ENCODE measurements at places on chromosomes 1 and 21.

- DNase-seq: no peak
Observed at GRCh38 chr1:33123266-33123665, 42.3 kb downstream of the AZIN2 start.

DNA sequence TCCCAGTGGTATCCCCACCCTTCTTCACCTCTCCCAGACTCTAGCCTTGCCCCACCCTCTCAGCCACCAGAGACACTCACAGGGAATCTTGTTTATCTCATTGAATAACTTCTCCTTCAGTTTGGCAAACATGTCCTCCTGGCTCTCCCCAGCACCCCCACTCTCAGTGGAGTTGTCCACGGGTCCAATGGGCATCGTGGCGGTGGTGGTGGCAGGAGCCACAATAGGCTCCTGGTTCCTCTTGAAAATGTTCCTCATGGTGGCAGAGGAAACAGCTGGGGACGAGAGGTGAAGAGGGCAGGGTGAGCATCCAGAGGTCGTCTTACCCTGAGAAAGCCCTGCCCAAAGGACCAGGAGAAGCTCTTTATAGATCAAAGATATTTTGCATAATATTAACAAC lies 104.7 kb downstream of the SYT2 start:
- no peak for DNase-seq

- no peak for DNase-seq
Observed at GRCh38 chr1:203929741-203930309, 68.4 kb downstream of the SNRPE start.

DNA sequence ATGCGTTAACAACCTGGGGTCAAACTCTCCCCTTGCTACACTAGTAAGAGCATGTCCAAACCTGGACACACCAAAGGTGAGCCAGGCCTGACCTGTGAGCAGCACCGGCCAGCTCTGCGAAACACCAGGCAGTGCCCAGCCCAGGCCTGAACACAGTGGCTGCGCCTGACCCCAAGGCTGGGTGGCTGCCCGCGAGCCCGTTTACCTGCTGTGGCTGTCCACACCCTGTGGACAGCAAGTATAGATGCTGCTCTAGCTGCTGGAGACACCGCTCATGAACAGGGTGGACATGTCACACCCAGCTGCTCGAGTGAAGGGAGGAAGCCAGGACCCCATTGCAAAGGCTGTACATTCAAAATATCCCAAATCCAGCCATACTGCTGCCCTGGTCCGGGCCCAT lies 7.6 kb upstream of the CCDC27 start:
- no peak for DNase-seq

DNA sequence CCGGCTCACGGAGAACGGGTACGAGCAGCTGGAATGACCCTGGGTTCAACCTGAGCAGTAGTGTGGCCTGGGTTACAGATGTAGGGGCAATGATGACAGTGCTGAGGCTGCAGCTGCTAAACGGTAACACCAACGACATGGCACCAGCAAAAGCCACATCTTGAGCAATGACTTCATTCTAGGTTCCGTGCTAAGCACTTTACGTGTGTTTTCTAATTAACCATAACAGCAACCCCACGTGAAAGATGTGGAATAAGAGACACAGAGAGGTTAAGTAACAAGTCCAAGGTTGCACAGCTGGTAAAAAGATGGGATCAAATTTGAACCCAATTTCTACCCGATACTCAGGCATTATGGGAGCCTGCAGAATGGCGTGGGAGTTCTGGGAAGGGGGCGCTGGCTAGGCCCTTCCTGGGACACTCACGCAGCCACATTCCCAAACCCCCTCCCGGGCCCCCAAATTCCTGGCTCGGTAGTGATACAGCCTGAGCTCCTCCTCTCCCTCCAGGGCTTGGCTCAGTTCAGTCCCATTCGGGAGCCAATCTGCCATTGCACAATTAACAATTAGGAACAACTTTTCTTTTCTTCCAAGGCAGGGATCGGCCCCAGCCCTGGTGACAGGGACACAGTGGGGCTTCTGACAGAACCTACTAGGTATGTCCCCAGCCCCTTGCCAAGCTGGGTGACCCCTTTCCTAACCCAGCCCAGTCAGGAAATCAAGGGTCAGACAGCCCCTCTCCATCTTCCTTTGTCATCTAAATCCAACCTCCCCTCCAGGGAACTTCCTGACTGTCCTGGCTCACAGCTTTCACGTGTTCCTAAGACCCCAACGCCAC lies 23.8 kb upstream of the ECE1 start:
- no peak for DNase-seq

GRCh38 chr1:155052439-155053395 lies 1.6 kb downstream of the ADAM15 start:
- peak; percentile 73 for DNase-seq

- peak; percentile 72 for DNase-seq
Observed at GRCh38 chr21:38282921-38283320, 26.1 kb downstream of the KCNJ15 start.

DNA sequence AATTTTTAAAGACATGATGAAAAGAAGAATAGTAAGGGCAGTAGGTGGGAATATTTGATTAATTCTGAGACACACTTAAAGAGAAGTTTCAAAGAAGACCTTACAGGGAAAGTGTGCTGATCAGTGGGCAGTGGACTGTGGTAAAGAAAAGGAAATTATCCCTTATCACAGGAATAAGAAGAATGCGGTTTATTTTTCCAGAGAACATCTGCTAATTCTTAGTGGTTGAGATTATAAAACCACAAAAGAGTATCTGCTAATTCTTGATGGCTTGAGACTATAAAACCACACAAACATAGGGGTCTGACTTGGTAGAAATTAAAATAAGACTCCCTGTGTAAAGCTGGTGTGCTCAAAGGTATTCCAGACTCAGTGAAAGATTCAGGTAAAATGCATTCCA lies 60.0 kb upstream of the KCTD3 start:
- peak; percentile 54 for DNase-seq

DNA sequence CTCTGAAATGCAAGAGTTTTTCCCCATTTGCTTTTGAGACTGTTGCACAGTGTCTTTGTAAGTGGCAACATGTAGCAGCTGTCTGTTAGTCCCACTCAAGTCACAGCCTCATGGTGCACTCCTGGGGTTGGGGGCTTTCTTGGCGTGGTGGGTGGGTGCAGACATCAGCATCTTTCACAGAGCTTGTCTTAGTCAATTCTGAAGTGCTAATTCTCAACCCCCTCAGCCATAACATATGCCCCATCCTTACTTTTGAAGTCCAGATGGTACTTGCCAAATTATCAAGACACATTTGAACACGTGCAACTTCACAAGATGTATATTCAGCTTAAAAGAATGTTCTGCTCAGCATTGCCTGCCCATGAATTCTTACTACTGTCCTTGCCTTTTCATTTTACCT lies 87.1 kb downstream of the VCAM1 start:
- no peak for DNase-seq

DNA sequence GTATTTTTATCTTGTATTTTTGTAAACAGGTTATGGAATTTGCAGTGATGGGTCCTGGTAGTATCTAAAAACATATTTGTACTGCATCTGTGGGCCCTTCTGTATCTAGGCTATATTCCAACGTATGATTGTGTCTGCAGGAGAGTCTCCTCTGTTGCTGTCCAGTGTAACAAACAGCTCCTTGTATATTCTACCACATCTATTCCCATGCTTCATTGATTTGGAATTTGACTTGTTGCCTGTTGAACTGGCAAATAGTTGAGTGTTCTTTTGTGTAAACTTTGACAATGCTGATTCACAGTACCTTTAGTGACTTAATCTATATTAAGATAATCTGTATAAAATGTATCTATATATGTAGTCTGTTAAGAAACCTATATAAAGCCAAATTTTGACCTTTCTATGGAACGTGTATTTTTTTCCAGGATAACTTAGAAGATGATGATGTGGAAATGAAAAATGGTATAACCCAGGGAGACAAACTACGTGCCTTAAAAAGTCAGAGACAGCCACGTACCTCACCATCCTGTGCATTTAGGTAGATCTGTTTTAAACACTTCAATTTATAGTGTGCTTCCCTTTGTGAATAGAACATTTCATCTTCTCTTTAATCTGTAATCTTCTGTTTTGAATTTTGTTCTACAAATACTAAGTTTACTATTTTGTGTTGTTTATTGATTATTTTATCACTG lies 43.4 kb upstream of the GPR88 start:
- no peak for DNase-seq

DNA sequence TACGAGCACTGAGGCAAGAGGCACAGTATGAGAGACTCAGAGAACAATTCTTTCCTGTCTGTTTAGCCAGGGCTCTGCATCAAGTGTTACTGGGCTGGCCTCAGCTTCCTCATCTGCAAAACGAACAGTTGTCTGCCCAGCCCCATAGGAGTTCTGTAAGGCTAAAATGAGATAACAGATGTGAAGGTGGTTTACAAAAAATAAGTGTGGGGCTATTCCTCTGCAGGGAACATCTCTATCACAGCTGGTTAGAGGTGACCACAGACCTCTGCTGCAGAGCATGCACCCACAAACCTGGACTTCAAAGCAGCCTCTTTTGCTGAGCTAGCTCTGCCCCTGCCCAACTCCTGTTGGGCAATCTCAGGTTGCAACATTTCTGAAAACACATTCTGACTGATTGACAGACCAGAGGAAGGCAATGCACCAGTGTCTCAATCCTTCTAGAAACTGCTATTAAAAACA lies 10.5 kb upstream of the OLIG1 start:
- DNase-seq: peak; percentile 83

DNA sequence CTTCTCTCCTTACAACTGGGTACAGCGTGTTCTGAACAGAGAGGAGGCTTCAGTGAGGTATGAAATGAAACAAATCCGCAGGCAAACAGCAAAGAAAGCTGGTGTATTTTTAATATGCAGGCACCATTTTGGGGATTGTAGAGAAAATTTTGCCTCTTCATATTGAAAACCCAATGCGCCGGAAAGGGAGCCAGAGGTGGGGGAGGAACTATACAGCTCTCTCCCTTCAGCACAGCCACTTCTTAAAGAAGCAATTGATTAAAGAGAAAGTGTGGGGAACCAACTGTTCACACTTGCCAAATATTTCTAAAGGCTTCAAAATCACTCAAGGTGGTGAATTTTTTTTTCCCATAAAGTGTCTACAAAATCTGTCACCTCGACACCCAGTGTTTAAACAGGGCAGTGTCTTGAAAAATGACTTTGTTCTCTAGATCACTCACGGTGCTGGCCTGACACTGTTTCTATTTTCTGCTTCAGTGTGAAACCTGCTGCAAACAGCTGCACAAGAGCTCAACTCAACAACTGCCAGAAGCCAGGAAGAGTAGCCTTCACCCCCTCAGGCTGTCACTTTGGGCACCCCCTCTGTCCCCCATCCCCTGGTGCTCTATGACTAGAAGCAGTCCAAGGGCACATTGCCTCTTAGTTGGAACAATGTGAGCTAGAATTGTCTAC lies 123.8 kb upstream of the CTTNBP2NL start:
- no peak for DNase-seq

DNA sequence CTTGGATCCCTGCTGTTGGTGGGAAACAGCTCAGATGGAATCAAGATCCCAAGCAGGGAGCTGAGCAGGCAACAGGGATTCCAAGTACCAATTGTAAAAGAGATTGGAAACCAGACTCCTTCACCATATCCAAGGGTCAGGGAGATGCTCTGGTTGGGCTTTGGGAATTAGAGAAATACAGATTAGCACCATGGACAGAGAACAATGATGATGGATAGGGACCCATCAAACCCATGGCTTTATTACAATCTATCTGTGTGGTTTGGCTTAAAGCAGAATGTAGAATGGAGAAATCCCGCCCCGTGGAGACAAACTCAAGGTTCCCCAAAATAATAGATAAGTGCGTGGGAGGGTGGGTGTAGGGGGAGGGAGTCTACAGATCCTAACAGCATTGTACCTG lies 120.7 kb upstream of the CSF3R start:
- DNase-seq: peak; percentile 22

GRCh38 chr1:228478326-228478725 lies 8.9 kb upstream of the RNF187 start:
- no peak for DNase-seq

DNA sequence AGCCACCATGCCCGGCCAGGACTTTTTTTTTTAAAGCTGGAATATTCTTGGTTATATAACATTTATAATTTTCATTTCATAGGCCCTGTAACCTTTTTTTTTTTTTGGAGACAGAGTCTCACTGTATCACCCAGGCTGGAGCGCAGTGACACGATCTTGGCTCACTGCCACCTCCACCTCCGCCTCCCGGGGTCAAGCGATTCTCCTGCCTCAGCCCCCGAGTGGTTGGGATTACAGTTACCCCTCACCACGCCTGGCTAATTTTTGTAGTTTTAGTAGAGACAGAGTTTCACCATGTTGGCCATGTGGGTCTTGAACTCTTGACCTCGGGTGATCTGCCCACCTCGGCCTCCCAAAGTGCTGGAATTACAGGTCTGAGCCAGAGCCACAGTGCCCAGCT lies 12.6 kb downstream of the ZYG11B start:
- no peak for DNase-seq

DNA sequence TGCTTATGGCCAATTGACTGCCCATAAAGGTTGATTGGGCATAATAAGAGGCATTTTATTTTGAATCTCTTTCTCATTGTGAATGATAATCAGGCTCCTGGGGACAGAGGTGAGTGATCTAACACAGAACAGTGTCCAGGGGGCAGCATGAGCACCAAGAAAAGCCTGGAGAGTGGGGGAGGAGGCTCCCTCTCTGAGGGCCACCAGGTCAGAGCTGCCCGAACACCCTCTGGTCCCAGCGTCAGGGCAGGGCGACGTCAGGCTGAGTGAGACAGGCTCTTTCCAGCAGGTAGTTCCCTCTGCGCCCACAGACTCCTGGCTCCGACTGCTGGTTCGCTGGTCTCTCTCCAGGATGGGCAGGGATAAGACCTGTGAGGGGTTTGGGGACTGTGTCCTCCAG lies 250.2 kb upstream of the C1orf174 start:
- no peak for DNase-seq

DNA sequence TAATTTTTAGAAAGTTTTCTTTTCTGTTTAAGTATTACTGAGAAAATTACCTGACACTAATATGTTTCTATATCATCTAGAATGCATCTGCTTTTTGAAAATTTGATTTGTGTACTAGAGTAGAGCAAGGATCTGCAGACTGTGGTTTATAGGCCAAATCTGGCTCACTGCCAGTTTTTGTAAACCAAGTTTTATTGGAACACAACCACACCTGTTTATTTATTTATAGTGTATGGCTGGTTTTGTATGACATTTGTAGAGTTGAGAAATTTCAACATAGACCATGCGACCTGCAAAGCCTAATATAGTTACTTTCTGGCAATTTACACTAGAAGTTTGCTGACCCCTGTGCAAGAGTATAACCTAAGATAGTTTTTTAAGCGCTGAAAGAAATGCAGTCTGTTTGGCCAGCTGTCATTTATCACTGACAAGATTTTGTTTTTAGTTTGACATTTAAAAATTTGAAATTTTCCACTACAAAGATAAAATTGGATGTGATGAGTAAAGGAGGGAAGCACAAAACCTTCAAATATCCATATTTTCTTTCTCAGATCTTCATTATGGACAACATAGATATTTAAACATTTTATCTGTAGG lies 36.1 kb upstream of the CACYBP start:
- DNase-seq: peak; percentile 74

- DNase-seq: no peak
Observed at GRCh38 chr1:85332575-85332974, 56.1 kb upstream of the BCL10 start.

DNA sequence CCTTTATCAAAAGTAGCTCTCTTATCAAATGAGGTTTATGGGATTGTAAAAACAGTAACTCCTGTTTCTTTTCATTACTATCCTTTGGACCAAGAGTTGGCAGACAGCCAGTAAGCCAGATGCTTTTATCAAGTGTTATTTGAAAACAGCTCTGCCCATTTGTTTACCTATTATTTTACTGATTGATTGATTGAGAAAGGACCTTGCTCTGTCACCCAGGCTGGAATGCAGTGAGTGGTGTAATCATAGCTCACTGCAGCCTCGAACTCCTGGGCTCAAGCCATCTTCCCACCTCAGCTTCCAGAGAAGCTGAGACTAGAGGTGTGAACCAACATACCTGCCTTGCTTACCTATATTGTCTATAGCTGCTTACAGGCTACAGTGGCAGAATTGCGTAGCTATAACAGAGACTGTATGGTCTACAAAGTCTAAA lies 3.6 kb downstream of the PRKAB2 start:
- peak; percentile 75 for DNase-seq

Measured in hematopoietic multipotent progenitor cell treated with erythropoietin and hydrocortisone succinate and interleukin-3 and kit ligand, for 6 days (in vitro differentiated cells).